ENCODE measurements at places on chromosomes 16 and 17.

DNA sequence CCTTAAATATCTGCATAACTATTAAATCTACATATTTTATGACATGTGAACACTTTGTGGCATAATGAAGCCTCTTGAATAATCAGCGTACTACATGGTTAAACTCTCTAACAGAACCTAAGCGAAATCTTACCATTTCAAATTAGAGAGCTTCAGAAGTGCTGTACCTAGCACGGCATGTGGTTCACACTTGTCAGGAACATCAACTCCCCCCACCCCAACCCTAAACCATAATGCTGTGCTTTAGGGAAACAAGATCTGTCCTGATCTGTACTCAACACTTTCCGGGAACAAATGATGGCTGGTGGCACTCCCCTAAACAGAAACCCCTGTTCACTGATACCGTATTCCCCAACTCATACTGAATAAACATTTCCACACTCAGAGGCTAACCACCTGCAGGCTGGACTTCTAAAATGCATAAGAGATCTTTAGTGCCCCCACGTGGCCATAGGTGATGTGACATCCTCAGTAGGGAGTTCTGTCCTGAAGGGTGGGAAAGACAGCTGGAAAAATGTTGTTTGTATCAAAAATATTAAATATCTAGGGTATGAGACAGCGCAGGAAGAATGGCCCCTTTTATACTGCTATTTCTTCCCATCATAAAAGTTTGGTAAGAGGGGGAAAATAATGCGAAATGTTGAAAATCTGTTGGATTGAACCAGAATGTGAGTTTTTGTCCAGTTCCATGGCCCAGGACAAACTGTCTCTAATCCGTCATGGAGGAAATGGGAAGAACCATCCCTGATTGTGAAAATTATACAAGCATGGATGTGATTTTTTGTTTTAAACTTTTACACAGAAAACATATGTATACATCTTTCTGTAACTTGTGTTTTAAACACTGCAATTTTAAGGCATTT is 88.6 kb downstream of the USP31 start:
- DNase-seq, result peak; percentile 77

DNA sequence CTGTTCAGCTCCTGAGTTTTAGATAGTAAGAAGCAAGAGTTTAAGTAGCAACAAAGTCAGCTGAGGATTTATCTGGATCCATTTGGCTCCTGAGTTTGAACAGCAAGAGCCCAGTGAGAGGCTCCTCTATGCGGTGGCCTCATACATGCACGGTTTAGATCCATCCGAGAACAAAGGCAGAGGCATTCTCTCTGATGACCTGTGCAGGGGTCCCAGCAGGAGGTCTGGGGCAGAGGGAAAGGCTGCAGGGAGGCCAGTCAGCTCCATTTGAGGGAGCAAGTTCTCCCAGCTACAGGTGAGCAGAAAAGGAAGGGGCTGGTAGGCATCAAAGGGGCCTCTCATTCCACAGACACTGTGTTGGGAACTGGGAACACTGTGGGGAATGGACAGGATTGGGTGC is 16.5 kb downstream of the PITPNM3 start:
- DNase-seq, result no peak

- DNase-seq, result no peak
Measured at GRCh38 chr16:10683170-10683569, 11.6 kb downstream of the TEKT5 start.

GRCh38 chr17:82912484-82913089 is 72.8 kb upstream of the ZNF750 start:
- DNase-seq, result no peak

DNA sequence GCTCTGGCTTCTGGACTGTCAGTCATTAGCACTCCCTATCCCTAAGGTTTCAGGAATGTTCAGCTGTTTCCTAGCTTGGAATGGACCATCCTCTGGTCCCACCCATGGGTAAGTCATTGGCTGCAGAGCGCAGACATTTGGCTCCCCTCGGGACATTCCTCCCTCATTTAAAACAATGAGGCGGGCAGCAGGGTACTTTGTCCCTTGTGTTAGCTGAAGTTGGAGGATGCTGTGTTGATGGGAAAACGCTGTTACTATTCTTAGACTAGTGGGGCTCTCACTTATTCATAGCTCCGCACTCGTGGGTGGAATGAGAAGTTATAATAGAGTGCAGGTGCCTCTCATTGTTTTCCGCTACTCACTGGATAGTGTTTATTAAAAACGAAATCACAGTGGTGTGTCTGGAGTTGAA is 673.8 kb downstream of the WWOX start:
- DNase-seq, result no peak

DNA sequence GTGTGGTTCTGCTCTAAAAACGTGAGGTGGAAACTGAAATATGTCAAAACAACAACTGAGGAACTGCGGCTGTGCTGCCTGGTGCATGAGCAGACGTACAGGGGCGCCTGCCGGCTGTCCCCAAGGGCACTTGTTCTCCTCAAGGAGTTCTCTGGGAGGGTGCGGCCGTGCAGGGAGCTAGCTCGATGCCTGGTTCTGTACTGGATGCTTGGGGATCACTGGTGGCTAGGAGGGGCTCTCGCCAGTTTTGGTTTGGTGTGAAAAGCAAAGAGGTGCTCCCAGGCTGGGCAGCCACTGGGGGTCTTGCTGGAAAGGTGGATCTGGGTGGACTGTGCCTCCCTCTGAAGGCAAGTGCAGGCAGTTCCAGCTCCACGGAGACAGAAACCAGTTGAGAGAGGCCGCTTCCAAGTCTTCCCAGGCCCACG is 41.9 kb upstream of the ATP2A3 start:
- no peak for DNase-seq

- no peak for DNase-seq
Measured at GRCh38 chr16:23710504-23710903, 2.5 kb downstream of the ERN2 start.

Data from suppressor macrophage treated with lipopolysaccharide for 1 hour (primary cell).